ENCODE measurements at places on chromosomes 4 and X.

GRCh38 chr4:6047130-6047673, 29.0 kb upstream of the C4orf50 start:
- DNase-seq: no peak

GRCh38 chr4:145316897-145317574, 136.6 kb upstream of the OTUD4 start:
- no peak for DNase-seq

DNA sequence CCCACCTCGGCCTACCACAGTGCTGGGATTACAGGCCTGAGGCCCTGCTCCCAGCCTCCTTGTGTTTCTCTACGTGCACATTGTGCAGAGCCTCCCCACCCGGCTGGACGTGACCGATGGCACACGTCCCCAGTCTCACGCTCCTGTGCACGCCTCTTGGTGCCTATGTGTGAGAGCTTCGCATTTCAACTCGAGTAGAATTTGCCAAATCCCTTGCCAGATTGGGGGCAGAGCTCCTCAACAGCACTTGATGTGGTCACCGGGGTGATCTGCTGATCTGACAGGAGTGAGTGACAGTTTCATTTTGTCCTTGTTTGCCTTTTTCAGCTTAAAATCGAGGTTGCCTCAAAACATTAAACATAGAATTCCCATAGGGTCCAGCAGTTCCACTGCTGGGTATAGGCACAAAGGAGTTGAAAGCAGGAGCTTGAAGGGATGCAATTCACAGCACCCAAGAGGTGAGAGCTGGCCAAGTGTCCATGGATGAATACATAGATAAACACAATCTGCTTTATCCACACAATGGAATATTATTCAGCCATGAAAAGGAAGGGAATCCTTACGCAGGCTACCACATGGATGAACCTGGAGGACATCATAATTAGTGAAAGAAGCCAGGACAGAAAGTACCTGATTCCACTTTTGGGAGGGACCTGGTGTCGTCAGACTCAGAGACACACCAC, 17.6 kb downstream of the TMEM187 start:
- no peak for DNase-seq

DNA sequence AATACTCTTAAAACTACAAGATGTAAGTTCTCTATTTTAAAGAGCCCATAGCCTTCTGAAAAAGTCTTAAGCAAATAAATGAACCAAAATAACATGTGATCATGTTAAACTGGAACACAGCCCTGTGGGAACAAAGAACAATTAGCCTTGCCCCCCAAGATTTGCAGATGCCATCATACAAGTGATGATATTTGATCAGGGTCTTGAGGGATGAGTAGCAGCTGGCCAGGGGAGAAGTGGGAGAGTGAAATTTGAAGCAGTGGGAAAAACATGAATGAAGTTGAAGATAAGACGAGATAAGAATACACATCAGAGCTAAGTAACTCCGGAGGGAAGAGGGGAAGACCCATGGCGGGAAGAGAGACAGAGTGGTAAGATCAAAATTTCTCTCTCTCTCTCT, 450.1 kb upstream of the FTHL17 start:
- no peak for DNase-seq

- DNase-seq: no peak
These were observed 538.2 kb downstream of the DMD start for GRCh38 chrX:32673193-32673592.

Data from activated gamma-delta T cell (primary cell).